Right ventricle myocardium inferior (tissue), 1 donor: ENCODE measurements at places on chromosomes 13 and 19. TPM values are rescaled to one million over a fixed set of nuclear protein-coding genes. Genes with fewer than 3 reads are reported as not detected.

Gene IGFL4
- total RNA-seq, result not detected

DNA sequence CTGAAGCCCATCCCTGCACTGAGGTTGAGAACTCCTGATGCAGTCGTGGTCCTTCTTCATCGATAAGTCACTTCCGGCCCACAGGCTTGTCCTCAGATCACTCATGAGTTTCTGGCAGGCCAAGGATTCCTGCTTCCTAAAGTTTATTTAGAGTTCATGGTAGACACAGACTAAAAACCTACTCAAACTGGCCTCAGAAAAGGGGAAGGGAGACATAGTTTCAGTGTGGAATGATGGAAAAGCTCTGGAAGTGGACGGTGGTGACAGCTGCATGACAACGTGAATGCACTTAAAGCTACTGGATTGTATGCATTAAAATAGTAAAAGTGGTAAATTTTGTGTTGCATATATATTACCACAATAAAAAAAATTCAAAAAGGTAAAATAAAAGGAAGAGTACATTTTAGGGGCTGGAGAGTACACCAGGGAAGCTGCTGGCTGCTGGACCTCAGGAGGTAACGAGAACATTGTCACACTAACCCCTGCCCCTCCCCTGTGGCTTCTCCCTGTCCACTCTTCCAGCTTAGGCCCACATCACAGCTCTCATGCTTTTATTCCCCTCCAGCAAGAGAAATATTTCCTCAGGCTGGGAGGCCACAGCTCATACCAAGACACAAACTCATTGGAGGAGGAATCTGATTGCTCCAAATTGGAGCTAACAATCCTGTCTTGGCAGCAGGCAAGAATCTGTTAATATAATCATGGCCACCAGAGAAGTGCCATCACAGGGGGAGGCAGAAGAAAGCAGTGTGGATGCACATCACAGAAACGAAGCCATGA is 741.0 kb downstream of the UQCRFS1 start:
- DNase-seq, result no peak

Gene VSTM2B
- total RNA-seq, result not detected

GRCh38 chr13:113857531-113858195 is 6.2 kb downstream of the GAS6 start:
- DNase-seq, result no peak

DNA sequence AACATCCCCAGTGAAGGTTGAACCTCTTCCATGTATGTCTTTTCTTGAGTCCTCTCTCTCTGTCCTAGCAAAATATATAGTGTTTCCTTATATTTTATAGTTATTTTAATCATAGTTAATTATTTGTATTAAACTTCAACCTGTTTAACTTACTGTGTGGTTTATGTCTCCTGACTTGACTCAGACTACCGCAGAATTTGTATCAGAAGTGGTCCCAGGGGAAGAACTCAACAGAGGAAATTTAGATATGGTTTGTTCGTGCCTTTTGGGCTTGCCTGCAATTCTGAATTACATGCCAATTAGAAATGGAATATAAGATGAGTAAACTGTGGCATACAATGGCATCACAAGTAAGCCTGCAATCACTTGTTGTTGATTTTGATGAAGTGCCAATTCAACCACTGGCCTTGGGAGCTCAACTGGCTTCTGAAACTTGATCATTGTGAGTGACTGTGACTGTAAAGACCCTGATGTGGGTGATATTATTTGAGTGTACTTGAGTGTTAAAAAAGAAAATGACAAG is 1459.5 kb upstream of the PCDH20 start:
- no peak for DNase-seq

GRCh38 chr13:41401366-41401765 is 56.0 kb upstream of the RGCC start:
- no peak for DNase-seq
